ENCODE measurements at places on chromosomes 11 and 22.

GRCh38 chr11:102763440-102763839, 17.0 kb downstream of the MMP10 start:
- DNase-seq, result no peak

DNA sequence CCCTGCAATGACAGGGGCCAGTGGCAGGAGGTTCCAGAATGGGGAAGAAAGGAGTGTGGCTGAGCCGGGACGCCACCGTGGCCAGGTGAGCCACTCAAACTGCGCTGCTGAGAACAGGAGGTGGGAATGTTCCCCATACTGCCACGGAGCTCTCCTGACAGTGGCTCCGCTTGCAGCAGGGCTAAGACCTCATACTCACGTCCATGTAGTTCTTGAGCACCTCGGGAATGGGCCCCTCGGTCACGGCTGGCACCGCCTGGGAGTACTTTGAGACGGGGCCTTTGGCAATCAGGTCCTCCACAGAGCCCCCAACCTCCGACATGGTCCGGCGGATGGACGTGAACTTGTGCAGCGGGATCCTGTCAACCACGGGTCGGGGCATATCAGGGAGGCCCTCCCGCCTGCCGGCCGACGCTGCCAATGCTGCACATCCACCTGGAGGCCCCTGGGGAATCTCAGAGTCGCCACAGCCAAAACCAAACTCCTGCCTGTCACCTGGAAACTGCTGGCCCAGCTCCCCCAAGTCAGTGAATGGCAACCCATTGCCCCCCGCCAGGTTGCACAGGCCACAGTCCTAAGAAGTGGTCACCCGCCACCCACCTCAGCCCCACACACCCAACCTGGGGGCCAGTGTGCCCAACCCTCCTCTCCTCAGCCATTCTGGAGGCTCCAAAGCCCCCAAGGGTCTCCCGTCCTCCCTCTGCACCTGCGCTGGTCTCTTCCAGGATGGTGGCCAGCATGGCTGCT, 2.4 kb downstream of the CTSD start:
- no peak for DNase-seq

DNA sequence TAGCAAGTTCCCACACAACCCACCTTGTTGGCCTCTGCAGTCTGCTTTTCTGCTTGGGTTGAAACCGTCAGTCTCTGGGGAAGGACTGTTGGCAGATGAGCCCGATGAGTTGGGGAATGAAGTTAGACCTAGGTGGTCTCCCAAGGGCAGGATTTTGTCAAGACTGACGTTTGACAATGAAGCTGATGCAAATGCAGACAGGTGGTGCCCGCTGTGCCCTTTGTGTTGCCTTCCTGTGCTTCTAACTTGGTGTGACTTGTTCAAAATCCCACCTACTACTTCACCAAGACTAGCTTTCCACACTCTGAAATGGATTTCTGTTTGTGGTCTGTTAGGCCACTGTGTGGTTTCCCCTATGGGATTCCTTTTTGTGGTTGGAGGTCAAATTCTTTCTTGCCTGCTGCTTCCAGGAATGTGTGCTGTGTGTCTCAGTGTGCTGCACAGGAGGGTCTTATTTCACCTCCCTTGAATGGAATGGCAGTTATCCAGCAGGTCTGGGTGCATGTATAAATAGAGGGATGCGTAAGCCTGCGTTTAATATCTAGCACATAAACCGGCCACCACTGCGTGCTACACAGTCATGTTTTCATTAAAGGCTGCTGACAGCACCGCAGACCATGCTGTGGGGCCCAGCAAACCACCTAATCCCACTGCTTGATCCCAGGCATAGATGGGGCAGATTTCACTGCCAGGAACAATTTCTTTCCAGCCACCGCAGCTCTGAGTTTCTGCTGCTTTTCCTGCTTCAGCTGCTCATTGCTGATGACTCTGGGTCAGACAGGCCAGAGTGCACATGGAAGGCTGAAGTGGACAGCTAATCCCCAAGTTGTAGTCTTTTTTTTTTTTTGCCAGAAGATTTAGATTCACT, 44.8 kb downstream of the ADAMTS8 start:
- peak; percentile 81 for DNase-seq

DNA sequence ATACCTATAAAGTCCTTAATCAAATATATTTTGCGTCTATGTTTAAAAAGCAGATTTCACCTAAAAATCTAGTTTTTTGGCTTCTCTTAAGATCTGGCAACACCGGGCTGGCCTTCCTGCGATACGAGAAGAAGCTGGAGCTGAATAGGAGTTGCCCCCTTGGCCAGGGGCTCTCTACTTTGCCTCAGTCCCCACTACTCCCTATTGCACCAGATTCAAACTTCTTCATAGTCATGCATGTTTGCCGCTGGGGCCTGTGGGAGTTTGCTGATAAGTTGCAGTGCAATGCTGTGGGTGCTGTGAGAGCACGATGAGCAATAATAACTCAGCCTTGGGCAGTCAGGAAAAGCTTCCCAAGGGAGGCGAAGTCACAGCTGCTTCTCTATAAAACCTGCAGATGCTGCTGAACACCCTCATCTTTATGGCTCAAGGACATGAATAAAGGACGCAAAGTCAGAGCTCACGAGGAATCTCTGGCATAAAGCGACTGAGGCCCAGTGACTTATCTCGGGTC, 15.2 kb upstream of the EIF3D start:
- DNase-seq, result no peak

GRCh38 chr11:19886498-19886897, 173.9 kb downstream of the NAV2 start:
- DNase-seq, result no peak

GRCh38 chr22:40055143-40055883, 60.6 kb downstream of the FAM83F start:
- DNase-seq, result no peak

- no peak for DNase-seq
Observed at GRCh38 chr11:14812757-14813156, 79.3 kb downstream of the CYP2R1 start.

GRCh38 chr11:14418801-14419417, 59.9 kb upstream of the RRAS2 start:
- no peak for DNase-seq

DNA sequence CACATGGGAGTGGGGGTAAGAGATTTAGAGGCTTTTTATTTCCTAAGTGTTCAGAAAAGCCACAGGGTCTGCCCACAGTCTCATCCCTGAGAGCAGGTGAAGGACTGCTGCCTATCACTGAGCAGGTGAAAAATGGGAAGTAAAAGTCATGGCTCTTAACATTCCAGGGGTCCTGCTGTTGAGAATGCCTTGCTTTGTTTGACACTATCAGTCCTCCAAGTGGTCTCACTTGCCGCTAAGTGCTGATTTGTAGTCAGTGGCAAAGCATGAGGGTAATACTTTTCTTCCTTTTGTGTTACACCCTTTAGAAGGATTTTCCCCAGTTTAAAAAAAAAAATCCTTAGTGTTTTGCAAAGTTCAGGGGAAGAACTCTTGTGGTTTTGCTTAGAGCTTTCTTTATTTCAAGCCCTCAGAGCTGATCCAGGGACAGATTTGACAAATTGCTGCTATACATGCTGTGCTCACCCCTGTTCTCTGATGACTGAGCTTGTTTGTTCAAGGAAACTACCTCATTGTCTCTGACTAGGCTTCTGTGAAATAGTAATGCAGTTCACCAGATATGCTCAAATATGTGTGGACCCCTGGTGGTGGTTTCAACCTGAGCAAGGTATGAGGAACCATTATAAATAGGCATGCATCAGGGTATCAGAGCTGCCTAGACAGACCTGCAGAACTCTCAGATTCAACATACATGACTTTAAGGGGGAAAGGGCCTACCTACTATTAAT, 141.0 kb downstream of the ARHGAP42 start:
- DNase-seq, result peak; percentile 56

DNA sequence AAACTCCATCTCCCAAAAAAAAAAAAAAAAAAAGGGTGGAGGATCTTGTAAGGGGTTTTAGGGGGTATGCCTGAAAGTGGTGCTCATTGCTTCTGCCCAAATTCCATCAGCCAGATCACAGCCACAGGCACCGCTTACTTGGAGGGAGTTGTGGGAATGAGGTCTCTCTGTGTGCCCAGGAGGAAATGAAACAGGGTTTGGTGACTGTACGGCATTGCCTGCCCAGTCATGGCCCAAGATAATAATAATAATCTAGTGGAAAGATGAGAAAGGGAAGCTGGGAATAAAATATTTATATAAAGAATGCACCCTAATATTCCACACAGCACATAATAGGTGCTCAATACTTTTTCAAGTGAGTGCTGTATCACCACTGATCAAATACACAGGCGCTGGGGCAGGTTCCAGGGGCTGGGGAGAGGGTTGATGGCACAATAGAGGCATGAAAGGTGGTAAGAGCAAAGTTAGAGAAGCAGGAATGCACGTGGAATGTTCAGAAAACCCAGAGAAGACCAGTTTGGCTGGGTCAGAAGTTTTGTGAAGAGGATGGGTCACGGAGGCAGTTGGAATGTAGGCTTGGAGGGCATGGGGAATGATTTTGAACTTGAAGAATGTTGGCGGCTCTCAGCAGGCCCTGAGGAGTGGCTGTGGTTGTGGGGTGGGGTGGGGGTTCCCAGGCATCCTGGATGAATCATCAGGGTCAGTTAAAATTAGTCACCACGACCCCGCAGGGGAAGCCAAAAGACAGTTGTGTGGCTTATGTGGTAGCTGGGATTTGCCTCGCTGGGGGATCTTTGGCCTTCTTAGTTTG, 12.5 kb upstream of the MB start:
- DNase-seq, result no peak

DNA sequence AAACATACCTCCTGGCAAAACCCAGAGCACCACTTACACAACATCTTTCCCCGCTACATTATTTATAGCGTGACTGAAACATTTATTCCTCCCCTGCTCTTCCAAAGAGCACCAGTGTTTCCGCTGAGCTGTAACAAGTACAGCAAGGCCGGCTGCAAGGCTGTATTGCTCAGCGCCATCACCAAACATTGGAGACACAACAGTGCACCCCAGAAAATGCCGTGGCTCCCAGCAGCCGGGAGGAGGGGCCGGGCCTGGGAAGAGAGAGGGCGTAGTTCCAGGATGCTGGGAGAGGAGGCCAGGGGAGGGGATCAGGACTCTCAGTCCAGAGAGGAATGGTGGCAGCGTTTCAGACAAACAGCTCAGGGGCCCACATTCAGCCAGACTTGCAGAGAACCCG, 133.2 kb downstream of the DSCAML1 start:
- peak; percentile 31 for DNase-seq

GRCh38 chr22:34880662-34881061, 185.3 kb upstream of the ISX start:
- no peak for DNase-seq

DNA sequence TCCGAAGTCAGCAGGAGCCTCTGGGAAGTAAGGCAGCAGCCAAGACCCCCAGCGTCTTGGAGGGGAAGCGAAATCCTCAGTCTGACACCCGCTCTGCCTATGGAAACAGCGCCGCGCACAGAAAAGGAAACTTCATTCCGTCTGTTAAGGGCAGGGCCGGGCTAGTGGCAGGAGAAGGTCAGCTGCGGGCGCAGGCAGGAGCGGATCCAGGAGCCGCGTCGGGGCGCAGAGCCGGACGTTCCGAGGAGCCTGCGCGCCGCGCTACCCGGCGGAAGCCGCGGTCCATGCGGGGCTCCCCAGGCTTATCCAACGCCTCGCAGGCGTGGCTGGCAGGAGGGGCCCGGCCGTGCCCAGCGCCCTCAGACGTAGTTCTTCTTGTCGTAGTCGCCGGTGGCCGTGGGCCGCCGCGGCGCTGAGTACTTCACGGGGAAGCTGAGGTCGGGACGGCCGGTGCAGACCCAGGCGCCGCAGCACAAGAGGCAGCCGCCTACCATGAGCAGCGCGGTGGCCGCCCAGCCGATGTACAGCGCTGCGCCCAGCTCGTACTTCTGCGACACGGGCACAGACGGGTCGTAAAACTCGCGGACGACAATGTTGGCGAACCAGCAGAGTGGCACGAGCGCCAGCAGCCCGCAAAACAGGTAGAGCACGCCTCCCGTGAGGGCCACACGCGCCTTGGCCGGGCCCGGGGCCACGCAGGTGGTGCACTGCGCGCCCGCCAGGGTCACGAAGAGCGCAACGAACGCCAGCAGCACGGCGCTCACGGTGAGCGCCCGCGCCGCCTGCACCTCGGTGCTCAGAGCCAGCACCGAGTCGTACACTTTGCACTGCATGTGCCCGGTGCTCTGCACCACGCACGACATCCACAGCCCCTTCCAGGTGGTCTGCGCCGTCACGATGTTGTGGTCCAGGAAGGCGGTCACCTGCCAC, 705 bp downstream of the CLDN5 start:
- peak; percentile 20 for DNase-seq

- no peak for DNase-seq
Observed at GRCh38 chr11:78567209-78567608, 7.5 kb downstream of the NARS2 start.

GRCh38 chr11:96306933-96307775, 35.8 kb downstream of the MAML2 start:
- peak; percentile 100 for DNase-seq

DNA sequence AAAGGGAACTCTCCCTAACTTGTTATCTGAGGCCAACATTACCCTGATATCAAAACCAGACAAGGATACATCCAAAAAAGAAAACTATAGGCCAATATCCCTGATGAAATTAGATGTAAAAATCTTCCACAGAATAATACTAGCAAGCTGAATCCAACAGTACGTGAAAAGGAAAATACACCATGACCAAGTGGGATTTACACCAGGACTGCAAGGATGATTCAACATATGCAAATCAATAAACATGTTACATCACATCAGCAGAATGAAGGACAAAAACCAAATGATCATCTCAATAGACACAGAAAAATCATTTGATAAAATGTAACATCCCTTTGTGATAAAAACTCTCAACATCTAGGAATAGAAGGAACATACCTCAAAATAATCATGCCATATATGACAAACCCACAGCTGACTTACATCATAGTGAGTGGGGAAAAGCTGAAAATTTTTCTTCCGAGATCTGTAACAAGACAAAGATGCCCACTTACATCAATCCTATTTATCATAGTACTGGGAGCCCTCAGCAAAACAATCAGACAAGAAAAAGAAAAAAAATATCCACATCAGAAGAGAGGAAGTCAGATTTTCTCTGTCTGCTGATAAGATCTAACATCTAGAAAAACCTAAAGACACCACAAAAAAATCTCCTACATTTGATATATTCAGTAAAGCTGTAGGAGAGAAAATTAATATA, 703.3 kb upstream of the ANO5 start:
- no peak for DNase-seq

DNA sequence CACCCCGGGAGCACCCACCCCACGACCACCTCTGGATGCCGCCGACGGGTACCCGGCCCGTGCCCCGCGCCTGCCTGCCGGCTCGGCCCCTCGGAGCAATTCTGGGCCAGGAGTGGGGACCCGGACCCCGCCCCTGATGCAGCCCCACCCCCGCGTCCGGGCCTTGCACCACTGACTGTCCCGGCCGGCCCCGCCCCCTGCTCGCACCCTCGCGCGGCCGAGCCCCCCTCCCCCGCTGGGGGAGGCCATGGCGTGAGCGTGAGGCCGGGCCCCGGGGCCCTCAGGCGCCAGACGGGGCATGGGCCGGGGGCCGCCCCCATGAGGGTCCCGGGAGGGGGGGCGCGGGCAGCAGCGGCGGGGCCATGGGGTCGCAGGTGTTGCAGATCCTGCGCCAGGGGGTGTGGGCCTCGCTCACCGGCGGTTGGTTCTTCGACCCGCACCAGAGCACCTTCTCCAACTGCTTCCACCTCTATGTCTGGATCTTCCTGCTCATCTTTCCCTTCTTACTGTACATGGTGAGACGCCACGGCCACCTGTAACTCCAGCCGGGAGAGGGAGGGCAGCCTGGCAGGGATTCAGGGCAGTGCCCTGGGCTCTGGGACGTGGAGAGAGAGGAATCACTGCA, 486 bp downstream of the PCNX3 start:
- no peak for DNase-seq

All from renal pelvis (tissue), 12 donors.